HTR-8/SVneo (cell line): ENCODE measurements at places on chromosomes 16 and 17.

GRCh38 chr16:25606069-25606468, 85.7 kb upstream of the HS3ST4 start:
- no peak for DNase-seq

GRCh38 chr16:68356249-68356918, 45.6 kb downstream of the PRMT7 start:
- no peak for DNase-seq

DNA sequence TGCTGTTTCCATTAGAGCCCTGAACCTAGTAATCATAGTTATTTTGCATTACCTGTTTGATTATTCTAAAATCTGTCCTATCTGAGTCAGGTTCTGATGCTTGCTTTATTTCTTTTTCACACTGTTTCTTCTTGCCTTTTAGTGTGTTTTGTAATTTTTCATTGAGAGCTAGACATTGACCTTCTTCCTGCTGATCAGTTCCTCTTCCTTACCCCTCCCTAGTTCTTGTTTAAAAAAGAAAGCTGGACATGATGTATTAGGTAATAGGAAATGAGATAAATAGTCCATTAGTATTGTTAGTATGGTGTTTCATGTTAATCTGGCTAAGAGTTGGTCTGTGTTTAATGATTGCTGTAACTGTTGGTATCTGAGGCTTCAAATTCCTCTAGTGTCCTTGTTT, 13.4 kb downstream of the WWP2 start:
- no peak for DNase-seq

DNA sequence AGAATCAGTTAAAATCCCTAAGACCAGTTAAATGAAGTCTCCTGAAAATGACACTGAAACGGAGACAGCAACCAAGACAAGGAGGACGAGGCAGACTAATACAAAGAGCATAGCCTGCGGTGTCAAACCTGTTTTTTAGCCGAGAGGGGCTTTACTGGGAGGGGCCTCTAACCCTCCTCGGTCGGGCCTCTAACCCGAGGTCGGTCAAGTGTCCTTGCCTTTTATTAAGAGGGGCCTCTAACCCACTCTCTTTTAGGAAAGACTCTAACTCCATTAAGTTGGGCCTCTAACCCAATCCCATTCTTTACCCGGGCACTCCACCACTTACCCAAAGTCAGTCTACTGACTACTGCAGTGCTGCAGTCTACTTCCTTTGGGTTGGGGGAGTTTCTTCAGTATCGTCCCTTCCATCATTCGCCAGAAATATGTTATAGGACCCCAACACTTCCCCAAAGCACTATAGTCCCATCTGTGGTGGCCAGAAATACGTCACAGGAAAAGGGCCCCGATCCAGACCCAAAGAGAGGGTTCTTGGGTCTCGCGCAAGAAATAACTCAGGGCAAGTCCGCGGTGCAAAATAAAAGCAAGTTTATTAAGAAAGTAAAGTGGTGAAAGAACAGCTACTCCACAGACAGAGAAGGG, 39.2 kb upstream of the ARL4D start:
- no peak for DNase-seq

- peak; percentile 62 for DNase-seq
Observed at GRCh38 chr16:28218109-28218508, 6.3 kb upstream of the XPO6 start.

- no peak for DNase-seq
Observed at GRCh38 chr17:29653995-29654714, 31.4 kb upstream of the CORO6 start.

DNA sequence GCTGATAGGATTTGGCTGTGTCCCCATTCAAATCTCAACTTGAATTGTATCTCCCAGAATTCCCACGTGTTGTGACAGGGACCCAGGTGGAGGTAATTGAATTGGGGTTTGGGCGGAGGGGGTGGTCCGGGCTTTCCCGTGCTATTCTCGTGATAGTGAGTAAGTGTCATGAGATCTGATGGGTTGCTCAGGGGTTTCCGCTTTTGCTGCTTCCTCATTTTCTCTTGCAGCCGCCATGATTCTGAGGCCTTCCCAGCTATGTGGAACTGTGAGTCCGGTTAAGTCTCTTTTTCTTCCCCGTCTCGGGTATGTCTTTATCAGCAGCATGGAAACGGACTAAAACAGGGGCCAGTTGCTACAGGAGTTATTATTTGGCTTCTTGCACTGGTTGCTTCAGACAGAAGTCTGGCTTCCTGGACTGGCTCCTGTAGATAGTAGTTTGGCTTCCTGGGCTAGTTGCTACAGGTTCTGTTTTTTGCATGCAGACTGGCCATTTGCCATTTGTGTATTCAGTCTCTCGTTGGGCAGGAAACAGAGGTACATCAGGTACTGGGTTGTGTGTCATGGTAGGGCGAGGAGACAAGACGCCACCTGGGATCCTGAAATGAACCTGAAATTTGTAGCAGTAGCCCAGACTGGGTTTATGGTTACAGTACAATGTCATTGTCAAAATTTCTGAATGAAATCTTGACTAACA, 32.6 kb downstream of the CNTNAP4 start:
- no peak for DNase-seq

DNA sequence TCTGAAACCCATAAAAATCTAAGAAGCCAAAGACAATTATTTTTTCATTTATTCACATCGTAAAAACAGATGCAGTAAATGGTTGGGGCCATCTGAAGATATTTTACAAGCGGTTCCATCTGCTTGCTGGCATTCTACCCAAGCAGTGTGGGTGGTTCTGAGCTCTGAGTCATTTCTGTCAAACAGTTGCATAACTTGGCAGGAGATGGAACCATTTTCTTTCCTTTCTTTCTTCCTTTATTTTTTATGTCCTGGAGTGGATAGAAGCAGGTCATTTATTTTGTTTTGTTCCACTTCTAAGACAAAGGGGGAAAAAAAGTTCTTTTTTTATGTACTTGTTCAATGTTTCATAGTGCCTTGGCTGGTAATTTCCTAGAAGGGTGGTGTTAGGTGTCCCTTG, 1151.9 kb upstream of the GOT2 start:
- DNase-seq: peak; percentile 5

GRCh38 chr16:57179215-57179828, 6.5 kb downstream of the PSME3IP1 start:
- no peak for DNase-seq

GRCh38 chr16:13307255-13307654, 405.9 kb downstream of the SHISA9 start:
- DNase-seq: no peak

DNA sequence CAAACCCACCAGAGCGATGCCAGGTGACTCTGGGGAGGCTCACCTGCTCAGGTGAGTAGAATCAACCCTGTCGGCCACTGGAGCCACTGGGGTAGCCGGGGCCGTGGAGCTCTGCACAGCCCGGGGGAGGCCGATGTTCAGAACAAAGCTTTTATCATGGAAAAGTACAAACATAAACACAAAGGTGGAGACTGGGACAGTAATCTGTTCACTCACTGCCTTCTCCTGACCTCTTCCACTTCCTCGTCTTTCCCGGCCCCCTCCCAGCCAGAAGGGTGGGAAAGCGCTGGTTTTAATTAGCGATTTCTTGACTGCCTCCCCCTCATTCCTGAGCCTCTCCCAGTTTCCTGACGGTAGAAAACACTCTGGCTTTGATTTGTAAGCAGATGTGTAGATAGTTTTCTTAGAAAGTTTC, 9.8 kb upstream of the TEX19 start:
- DNase-seq: no peak

DNA sequence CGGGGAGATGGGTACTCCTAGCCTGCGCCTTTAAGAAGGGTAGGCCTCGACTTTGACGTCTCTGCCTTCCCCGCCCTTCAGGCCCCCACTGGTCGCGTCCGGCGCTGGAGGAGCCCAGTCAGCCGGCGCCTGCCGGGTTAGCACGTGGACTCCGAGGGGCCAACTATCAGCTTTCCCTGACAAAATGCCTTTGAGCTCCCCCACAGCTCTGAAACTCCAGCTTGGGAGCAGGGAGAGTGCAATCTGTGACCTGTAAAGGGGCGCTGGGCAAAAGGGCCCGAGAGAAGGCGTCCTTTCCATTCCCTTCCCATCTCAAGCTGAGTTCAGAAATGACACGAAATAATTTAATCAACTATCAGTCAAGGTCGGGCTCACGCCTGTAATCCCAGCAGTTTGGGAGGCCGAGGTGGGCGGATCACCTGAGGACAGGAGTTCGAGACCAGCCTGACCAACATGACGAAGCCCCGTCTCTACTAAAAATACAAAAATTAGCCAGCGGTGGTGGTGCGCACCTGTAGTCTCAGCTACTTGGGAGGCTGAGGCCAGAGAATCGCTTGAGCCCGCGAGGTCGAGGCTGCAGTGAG, 2.3 kb upstream of the SLC25A39 start:
- DNase-seq: peak; percentile 99

DNA sequence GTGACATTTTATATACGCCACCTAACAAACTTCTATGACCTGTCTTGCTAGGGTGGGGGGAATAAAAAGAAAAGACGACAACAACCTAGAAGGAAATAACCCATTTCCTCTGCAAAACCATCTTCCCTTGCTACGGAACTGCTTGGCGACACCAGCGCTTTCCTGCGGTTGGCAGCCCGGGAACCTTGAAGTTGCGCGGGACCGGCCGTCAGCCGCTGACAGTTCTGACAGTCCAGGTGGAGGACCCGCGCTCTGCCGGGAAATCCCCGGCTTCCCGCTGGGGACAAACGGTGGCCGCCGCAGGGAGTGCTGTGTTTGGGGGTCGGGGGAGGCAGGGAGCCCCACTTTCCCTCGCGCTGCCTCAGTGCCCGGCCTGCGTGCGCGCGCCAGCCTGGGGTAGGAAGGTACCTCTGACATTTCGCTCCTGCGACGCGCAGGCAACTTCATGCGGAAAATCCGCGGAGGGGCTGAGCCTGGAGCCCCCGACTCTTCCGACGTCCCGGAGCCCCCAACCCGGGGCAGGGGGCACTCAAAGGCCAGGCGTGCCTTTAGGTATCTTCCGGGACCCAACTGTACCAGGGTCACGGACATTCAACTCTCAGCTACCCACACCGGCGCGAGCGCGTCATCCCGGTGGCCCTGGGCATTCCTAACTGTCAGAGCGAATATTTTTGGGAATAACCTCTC, 516 bp downstream of the SLC16A6 start:
- DNase-seq: no peak

DNA sequence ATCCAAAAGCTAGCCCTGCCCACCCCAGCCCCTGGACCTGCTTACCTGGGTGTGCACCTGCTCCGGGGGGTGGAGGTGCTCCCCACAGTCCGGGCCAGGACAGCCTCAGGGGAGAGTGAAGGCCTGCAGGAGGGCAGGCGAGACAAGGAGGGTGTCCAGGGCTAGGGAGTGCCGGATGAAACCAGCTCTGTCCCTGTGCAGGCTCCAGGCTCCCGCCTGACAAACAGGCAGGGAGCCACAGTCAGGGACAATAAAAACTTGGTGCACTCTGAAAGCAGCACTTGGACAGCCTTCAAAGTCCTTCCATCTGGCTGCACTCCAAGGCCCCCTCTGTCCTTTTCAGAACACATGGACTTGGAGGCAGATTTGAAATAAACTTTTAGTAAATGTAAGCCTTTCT, 3.9 kb downstream of the PAQR4 start:
- DNase-seq: no peak

DNA sequence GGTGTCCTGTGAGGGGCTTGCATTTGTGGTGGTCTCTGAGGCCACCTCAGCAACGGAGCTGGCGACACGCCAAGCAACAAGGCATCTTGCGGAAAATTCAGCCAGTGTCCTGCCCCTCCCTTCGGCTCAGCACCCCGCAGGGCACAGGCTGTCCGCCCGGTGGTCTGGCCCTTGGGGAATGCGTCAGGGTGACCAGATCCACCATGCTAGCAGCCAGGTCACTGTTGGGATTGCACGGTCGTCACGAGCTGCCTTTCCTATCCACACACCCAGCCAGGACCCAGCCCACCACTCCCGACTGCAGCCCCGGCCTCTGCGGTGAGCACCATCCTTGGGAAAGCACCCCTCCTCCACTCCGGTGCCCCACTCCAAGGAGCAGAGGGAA, 221.2 kb downstream of the NTN1 start:
- DNase-seq: no peak

- DNase-seq: no peak
Observed at GRCh38 chr17:77827511-77827910, 131.0 kb upstream of the TNRC6C start.

DNA sequence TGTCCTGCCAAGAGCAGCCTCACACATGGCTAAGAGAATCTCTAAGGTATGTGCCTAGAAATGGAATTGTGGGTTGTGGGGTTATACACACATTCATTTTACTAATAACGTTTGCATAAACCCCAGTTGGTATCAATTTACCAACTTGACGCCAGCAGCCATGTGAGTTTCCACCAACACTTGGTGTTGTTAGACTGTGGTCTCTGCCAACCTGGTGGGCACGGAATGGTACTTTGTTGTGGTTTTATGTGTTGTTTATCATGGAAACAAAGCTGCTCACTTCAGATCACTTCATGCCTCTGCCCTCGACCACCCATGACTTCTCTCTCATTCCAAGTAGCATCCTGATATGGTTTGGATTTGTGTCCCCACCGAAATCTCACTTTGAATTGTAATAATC, 152.0 kb upstream of the CDC42EP4 start:
- no peak for DNase-seq

- DNase-seq: no peak
Observed at GRCh38 chr17:49472527-49472926, 22.6 kb upstream of the NGFR start.

DNA sequence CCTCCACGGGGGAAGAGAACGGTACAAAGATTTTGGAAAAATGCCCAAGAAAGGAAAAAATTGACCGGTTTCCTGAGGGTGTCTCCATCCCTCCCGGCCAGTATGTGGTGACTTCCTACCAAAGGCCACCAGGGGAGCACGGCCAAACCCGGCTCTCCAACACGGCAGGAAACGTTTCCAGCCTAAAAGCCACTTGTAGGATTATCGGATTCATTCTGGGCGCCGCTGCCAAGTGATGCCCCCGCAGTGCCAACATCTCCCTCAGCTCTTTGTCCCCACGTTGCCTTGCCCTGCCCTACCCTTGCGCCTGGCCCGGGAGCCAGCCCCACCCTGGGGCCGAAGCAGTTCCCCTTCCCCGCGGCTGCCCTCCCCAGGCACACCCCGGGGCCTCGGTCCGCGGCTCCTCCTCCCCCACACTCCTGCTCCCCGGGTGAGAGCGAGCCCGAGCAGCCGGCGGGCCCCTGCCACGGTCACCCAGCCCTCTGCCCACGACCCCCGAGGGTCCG, 688 bp downstream of the CRK start:
- DNase-seq: peak; percentile 82

DNA sequence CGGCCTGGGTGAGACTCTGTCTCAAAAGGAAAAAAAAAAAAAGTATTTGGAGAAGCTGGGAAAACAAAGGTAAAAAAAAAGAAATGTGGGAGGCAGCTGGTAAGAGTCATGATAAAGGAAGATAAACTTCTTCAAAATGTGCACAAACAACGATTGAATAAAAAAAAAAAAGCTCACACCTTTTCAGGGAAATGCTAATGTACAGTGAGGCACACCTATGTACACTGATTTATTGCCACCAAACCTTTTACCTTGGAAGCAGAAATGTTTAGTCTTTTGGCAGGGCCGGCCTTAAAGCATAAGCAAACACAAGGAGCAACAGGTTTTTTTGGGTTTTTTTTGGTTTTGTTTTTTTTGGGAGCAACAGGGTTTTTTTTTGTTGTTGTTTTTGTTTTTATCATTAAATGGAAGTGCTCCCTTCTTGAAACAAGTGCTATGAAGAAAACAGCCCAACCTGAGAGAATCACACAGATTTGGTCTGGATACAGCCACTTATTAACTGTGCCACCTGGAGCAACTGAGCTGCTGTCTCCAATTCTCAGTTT, 29.8 kb upstream of the KCNJ2 start:
- no peak for DNase-seq
